ENCODE measurements at places on chromosomes 5 and 9. TPM values are rescaled to one million over a fixed set of nuclear protein-coding genes. Genes with fewer than 3 reads are reported as not detected.

- no peaks in the 10 kb centered on the region for H3K36me3 ChIP-seq
- no peaks in the 10 kb centered on the region for H3K27me3 ChIP-seq
- no peaks in the 10 kb centered on the region for H3K4me1 ChIP-seq
- no peak overlapping the region for H3K4me3 ChIP-seq
These were observed 225.9 kb downstream of the PIK3R1 start for GRCh38 chr5:68441309-68442073.

DNA sequence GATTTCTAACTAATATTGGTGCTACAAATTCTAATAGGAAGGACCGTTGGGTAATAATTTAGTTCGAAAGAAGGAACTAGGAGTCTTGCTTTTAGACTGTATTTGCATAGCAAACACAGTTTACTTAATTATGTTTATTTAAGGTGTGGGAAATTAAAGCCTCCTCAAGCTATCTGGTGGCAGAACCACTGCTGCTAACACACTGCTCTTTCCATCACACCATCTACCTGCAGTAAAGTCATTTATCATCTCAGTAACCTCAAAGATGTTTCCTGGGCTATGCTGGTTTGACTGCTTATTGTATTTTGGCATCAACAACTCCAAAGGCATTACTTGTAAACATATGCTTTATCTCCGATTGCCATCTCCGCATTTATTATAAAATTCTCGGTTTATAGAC, 114.3 kb downstream of the DEPDC1B start:
- no peak overlapping the region for H3K4me3 ChIP-seq
- H3K27ac ChIP-seq = no peak overlapping the region
- no peaks in the 10 kb centered on the region for H3K36me3 ChIP-seq
- no peaks in the 10 kb centered on the region for H3K27me3 ChIP-seq

DNA sequence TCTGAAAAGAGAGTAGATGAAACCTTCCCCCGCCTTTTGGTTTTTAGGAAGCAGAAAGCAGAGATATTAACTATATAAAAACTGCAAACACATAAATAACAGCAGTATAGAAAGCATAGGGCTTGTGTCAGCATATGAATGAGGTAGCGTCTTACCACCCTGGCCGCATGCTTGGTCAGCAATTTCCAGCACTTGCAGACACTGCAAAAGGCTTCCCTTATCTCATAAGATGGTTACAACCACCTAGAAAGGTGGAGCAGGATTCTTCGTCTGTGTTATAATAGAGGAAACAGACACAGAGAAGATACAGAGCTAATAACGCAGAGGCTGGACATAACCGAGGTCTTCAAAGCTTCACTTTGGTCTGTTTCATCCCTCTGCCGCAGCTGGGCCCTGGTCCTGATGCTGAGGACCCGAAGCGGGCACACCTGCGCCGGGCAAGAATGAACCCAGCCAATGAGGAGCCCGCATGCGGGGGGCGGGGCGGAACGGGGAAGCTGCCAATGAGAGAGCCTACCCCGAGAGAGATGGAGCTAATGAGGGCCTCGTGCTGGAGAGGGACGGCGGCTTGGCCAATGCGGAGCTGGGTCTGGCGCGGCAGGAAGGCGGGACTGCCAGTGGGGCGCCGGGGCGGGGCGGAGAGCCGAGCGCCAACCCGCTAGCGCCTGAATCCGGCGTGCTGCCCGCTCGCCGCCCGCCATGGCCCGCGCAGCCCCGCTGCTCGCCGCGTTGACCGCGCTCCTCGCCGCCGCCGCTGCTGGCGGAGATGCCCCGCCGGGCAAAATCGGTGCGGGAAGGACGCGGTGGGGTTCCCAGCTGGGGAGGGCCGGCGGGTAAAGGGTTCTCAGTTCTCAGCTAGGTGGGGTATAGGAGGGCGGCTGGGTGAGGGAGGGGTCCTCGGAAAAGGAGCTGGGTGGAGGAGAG, at the start of gene PCYOX1L:
PCYOX1L (plus strand) TSS at position 677 of the 924 bp plus-strand sequence; CDS start at position 700, 23 bp downstream.
- peak within 1 kb of the TSS; percentile 72 for H3K4me3 ChIP-seq
- no peaks in the 10 kb centered on the region for H3K27me3 ChIP-seq
- peak; percentile 99 for DNase-seq
- H3K4me1 ChIP-seq = peaks cover 6% of the 10 kb centered on the region
- no peak within 1 kb of the TSS for H3K27ac ChIP-seq

DNA sequence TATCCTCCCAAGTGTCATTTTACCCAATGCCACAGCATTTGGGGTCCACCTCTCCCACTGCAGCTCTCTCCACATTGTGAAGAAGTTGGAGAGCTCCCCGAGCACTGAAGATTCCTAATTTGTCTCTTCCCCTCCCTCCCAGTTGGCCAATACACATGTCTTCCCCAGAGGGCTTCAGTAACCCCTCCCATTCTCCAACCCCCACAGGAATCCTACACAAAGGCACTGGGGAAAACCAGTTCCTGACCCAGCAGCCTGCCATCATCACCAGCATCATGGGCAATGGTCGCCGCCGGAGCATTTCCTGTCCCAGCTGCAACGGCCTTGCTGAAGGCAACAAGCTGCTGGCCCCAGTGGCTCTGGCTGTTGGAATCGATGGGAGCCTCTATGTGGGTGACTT, 87.3 kb upstream of the WWC1 start:
- DNase-seq = no peak
- no peaks in the 10 kb centered on the region for H3K36me3 ChIP-seq
- no peak overlapping the region for H3K27ac ChIP-seq
- no peak overlapping the region for H3K4me3 ChIP-seq
- no peaks in the 10 kb centered on the region for H3K27me3 ChIP-seq
- H3K4me1 ChIP-seq = no peaks in the 10 kb centered on the region

The SLCO6A1 gene
- total RNA-seq = 0.54 TPM

The HRH2 gene
- 9.3 TPM for total RNA-seq

All from H1 (cell line).